Stimulated activated CD4-positive, alpha-beta T cell treated with anti-CD3 and anti-CD28 coated beads, Interleukin-1b, Interleukin-23, amount 100 ng/mL, for 4 hours (primary cell): ENCODE measurements at places on chromosomes 1 and 21.

GRCh38 chr1:4267381-4268261 is 367.5 kb upstream of the C1orf174 start:
- DNase-seq = no peak

DNA sequence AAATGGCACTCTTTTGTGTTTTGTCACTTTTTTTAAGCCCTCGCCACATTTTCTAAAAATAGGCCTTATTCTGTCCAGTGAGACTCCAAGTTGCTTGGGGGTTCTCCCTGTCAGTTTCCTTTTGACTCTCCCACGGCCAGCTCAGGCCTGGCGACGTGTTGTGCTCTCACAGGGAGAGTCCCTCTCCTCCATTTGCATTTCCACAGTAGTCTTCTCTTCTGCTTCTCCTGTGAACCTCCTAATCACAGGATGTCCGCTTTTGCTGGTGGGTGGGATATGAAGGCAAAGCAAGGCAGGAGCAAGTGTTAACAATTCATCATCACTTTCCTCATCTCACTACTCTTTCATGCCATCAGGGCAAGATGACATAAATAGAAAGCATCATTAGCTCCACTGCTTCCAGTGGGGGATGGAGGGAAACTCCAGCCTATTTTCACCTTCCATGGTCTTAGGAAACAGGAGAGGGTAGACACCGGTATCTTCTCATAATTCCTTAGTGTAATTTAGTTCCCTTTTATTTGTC is 99.8 kb downstream of the INTS7 start:
- no peak for DNase-seq

GRCh38 chr1:54989473-54989872 is 9.0 kb downstream of the TMEM61 start:
- DNase-seq = no peak

- no peak for DNase-seq
These were observed 11.8 kb downstream of the VCAM1 start for GRCh38 chr1:100731309-100731708.

- DNase-seq = no peak
These were observed 24.6 kb downstream of the RUNX3 start for GRCh38 chr1:24905355-24905978.

DNA sequence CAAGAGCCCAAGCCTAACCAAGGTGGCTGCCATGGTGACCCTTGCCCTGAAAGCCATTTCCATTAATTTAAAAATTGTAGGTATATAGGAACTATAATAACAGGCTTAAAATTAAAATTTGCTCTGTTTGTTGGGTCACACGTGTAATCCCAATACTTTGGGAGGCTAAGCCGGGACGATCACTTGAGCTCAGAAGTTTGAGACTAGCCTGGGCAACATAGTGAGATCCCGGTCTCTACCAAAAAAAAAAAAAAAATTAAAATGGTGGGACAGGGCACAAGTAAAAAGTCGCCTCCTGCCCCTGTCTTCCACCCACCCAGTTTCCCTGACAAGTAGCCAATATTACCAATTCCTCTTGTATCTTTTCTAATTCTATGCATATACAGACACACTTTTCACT is 6.6 kb downstream of the CAPZA1 start:
- DNase-seq = no peak

- no peak for DNase-seq
These were observed 143.2 kb upstream of the BACE2 start for GRCh38 chr21:41024746-41025254.
